Activated CD8-positive, alpha-beta memory T cell treated with anti-CD3 and anti-CD28 coated beads, Interleukin-2, amount 10 ng/mL, durations not matched to agents 7 days and 5 days (primary cell): ENCODE measurements at places on chromosomes 4 and X.

GRCh38 chrX:9557091-9557490 is 92.2 kb downstream of the TBL1X start:
- no peak for DNase-seq

DNA sequence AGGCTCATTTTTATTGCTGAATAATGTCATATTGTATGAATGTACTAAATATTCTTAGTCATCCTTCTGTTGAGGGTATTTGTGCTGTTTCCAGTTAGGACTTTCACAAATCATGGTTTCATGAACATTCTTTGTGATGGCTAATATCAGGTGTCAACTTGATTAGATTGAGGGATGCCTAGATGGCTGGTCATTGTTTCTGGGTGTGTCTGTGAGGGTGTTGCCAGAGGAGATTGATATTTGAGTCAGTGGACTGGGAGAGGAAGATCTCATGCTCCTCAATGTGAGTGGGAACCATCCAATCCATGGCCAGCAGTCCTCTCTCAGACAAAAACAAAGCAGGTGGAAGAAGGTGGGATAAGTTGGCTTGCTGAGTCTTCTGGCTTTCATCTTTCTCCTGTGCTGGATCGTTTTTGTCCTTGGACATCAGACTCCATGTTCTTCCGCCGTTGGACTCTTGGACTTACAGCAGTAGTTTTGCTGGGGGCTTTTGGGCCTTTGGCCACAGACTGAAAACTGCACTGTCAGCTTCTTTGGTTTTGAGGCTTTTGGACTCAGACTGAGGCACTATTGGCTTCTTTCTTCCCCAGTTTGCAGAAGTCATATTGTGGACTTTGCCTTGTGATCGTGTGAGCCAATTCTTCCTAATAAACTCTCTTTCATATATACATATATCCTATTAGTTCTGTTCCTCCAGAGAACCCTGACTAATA is 11.9 kb upstream of the HS3ST1 start:
- DNase-seq: no peak

- no peak for DNase-seq
Measured at GRCh38 chr4:91448668-91449330, 855.0 kb upstream of the GRID2 start.

DNA sequence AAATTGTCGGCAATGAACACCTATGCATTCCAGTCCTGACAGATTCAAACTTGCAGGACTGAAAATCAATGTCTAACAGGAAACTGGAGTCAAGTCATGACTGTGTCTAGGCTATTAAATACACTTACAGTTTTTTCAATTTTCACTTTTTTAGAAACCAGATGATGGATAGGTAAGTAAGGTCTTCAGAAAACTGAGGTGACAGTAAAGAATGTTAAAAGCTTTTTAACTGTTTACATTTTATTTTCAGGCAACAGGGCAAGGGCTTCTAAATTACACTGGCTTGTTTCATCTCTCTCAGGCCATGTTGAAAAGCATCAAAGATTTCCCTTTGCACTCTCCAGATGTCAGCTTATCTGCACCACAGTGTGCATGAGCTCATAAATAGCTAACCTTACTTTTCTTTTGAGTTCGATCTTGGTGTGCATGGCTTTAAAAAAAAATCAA is 65.2 kb downstream of the SEC24D start:
- no peak for DNase-seq

DNA sequence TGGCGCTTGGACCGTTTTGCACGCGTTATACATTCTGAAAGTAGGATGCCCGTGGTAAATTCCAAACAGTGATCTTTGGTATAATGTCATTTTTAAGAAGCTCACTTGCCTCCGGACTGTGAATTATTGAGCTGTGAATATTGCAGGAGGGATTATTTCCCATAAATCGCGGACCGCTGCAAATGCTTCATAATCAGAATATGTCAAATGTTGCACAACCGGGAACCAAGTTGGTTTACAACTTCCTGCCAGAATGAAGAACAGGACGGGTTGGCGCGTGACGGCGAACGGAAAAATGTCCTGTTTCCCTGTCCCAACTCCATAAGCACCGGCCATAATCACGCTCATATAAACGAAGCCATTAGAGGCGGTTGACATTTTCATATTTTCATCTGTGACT is 67.6 kb downstream of the SHOX start:
- DNase-seq: no peak

- DNase-seq: no peak
Measured at GRCh38 chr4:28686618-28687017, 1826.0 kb downstream of the STIM2 start.
